ENCODE measurements at places on chromosomes 16 and 17.

- H3K4me1 ChIP-seq: no peaks in the 10 kb centered on the region
- H3K27ac ChIP-seq: no peak overlapping the region
- no peaks in the 10 kb centered on the region for H3K36me3 ChIP-seq
- H3K27me3 ChIP-seq: no peaks in the 10 kb centered on the region
- no peak overlapping the region for H3K4me3 ChIP-seq
These were observed 55.8 kb upstream of the TANC2 start for GRCh38 chr17:62910277-62910676.

DNA sequence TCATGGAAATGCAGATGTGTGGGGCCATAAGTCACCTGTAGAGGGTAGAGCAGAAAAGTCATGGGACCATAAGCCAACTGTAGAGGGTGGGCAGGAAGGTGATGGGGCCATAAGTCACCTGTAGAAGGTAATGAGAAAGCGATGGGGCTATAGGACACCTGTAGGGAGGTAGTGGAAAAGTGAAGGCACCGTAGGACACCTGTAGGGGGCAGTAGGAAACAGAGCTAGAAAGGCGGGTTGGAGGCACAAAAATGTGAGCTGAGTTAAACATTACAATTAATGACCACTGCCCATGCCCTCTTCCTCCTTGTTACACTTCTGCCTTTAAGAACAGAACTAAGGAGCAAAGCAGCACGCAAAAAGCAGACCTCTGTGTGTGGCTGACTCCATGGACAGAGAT, 150.1 kb downstream of the SHISA6 start:
- no peak for DNase-seq
- no peaks in the 10 kb centered on the region for H3K36me3 ChIP-seq
- H3K27ac ChIP-seq: no peak overlapping the region
- H3K4me3 ChIP-seq: no peak overlapping the region

DNA sequence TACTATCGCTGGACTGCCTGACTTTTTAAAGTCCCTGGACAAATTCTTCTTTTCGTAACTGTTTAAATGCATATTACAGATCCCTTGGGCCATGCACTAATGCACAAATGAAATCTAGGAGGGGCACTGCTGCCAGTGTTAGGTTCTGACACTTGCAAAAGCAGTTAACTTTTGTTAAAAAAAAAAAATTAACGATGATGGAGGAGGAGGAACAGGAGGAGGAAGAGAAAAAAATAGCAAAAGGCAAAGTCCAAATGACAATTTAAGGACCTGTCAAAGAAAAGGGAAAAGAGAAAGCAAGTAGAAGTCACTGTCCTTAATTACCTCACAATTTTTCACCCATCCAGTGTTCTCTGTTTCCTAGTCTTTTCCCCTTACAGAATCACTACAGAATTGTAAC, 97.8 kb upstream of the CORO6 start:
- H3K27ac ChIP-seq: no peak overlapping the region
- H3K4me3 ChIP-seq: no peak overlapping the region
- H3K4me1 ChIP-seq: no peaks in the 10 kb centered on the region

- peaks cover 53% of the 10 kb centered on the region for H3K4me1 ChIP-seq
- peak overlapping the region; percentile 99 for H3K27ac ChIP-seq
- peak overlapping the region; percentile 33 for H3K4me3 ChIP-seq
- no peaks in the 10 kb centered on the region for H3K27me3 ChIP-seq
- H3K36me3 ChIP-seq: no peaks in the 10 kb centered on the region
- DNase-seq: peak; percentile 98
These were observed 11.5 kb upstream of the TPPP3 start for GRCh38 chr16:67404740-67405226.

DNA sequence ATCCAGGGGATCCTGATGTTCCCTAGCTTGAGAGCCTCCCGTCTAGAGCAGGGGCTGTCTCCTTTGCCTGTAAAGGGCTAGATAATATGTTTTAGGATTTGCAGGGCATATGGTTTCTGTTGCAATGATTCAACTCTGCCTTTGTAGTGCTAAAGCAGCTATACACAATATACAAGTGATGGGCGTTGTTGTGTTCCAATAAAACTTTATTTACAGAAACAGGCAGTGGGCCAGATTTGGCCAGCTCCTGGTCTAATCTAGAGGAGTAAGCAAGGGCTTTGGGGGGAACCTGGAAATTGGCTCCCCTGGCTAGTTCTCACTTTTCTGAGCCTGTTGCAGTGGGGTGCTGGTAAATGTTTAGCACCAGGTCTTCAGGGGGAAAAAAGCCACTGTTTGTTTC, 13.8 kb downstream of the WWOX start:
- no peak overlapping the region for H3K4me3 ChIP-seq
- H3K27ac ChIP-seq: no peak overlapping the region
- no peaks in the 10 kb centered on the region for H3K27me3 ChIP-seq
- no peak for DNase-seq
- H3K4me1 ChIP-seq: no peaks in the 10 kb centered on the region

- peaks cover 4% of the 10 kb centered on the region for H3K4me1 ChIP-seq
- H3K36me3 ChIP-seq: no peaks in the 10 kb centered on the region
- no peak for DNase-seq
- H3K27me3 ChIP-seq: no peaks in the 10 kb centered on the region
These were observed 530 bp downstream of the NAA60 start for GRCh38 chr16:3444032-3444388.

DNA sequence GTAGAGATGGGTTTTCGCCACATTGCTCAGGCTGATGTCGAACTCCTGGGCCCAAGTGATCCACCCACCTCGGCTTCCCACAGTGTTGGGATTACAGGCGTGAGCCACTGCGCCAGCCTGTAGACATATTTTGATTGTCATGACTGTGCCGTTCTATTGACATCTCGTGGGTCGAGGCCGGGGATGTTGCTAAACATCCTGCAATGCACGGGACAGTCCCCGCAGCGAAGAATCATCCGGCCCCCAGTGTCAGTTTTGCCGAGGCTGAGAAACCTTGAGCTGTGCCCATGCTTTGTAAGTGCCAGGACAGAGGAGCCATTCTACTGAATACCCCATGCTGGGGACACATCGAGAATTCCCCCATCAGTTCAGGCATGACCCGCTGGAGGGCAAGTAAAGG, 69.1 kb upstream of the GSE1 start:
- no peak overlapping the region for H3K27ac ChIP-seq
- H3K4me1 ChIP-seq: peaks cover 5% of the 10 kb centered on the region
- no peak overlapping the region for H3K4me3 ChIP-seq
- no peak for DNase-seq
- peaks cover 11% of the 10 kb centered on the region for H3K27me3 ChIP-seq

- no peaks in the 10 kb centered on the region for H3K27me3 ChIP-seq
- peaks cover 25% of the 10 kb centered on the region for H3K4me1 ChIP-seq
- H3K27ac ChIP-seq: no peak overlapping the region
These were observed 154.8 kb downstream of the XYLT1 start for GRCh38 chr16:17316005-17316404.

DNA sequence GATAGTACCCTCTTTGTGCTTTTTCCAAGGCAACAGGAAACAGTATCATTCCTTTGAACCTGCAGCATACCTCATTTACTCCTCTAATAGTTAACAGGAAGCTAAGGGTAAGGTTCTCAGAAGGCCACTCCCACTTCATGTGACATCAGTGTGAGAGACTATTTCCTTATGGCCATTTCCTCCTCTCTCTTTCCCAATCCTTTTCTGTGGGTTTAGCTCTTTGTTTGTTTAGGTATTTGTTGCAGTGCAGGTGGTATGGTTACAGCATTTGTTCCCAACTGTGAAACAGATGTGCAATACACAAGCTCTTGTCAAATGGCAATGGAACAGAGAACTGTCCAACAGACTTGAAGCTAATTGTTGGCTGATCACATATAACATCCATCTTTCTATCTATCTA, 14.7 kb downstream of the TMC5 start:
- no peak for DNase-seq
- H3K4me3 ChIP-seq: no peak overlapping the region
- no peaks in the 10 kb centered on the region for H3K36me3 ChIP-seq
- H3K27me3 ChIP-seq: no peaks in the 10 kb centered on the region
- no peaks in the 10 kb centered on the region for H3K4me1 ChIP-seq

- DNase-seq: no peak
- H3K27me3 ChIP-seq: no peaks in the 10 kb centered on the region
- H3K27ac ChIP-seq: no peak overlapping the region
- H3K4me1 ChIP-seq: peaks cover 8% of the 10 kb centered on the region
These were observed 55.9 kb upstream of the PLCG2 start for GRCh38 chr16:81723098-81723723.

GRCh38 chr17:66580956-66581391, 253.9 kb upstream of the CACNG5 start:
- no peaks in the 10 kb centered on the region for H3K36me3 ChIP-seq
- no peaks in the 10 kb centered on the region for H3K27me3 ChIP-seq
- H3K27ac ChIP-seq: no peak overlapping the region
- H3K4me1 ChIP-seq: no peaks in the 10 kb centered on the region

DNA sequence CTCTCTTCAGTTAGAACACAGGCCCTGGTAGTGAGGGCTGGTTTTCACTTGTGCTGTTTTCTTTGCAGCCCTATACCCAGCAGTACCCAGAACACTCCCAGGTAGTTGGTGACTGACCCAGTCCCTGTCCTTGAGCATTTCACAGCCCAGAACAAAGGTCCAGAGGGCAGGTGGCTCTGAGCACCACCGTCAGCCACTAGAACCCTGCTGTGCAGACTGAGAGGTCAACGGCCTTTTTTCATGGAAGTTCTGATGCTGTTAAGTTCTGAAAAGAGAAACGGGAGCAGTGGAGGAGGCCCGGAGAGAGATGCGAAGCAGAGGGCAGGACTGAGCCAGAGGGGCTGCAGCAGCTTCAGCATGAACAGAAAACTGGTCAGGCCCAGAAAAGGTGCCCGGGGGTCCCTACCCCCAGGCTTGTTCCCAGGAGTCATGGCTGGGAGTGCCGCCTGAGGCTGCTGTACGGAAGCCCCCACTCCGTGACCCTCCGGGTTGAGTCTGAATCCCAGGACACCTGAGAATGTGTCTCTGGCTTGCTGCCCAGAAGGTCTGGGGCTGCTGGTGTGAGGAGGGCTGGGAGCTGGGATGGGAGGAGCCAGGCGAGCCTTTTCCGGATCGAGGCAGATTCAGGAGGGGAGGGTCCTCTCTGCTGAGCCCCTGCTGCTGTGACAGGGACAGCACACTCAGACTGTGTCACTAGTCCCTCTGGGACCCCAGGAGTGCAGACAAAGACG, 8.7 kb downstream of the ZNF276 start:
- no peak for DNase-seq
- no peaks in the 10 kb centered on the region for H3K27me3 ChIP-seq
- H3K27ac ChIP-seq: no peak overlapping the region
- H3K4me1 ChIP-seq: no peaks in the 10 kb centered on the region

GRCh38 chr16:88295671-88296436, 86.9 kb upstream of the ZNF469 start:
- H3K27me3 ChIP-seq: peaks cover 13% of the 10 kb centered on the region
- H3K27ac ChIP-seq: no peak overlapping the region
- H3K36me3 ChIP-seq: no peaks in the 10 kb centered on the region
- H3K4me1 ChIP-seq: peaks cover 28% of the 10 kb centered on the region
- no peak for DNase-seq

- no peak overlapping the region for H3K27ac ChIP-seq
- H3K27me3 ChIP-seq: no peaks in the 10 kb centered on the region
- H3K4me3 ChIP-seq: no peak overlapping the region
- H3K4me1 ChIP-seq: no peaks in the 10 kb centered on the region
- H3K36me3 ChIP-seq: no peaks in the 10 kb centered on the region
- no peak for DNase-seq
These were observed 97.7 kb downstream of the RPGRIP1L start for GRCh38 chr16:53605831-53606400.

DNA sequence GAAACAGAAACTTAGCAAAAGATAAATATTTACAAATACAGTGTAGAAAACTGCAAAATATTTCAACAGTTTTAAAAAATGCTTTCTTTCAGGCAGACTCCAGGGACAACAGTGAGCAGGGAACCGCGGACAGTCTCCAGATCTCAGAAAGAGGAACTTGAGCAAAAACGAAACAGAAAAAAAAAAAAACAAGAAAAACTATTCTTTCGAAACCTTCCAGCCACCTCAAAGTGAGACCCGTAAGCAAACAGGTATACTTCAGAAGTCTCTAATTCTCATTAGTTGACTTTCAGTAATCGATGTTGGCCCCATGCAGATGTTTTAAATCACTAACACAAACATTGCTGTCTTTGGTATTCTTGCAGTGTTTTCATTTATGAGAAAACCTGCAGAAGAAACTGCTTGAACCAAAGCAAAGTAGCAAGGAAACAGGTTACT, 15.7 kb upstream of the CCL1 start:
- H3K36me3 ChIP-seq: no peaks in the 10 kb centered on the region
- DNase-seq: no peak
- H3K4me1 ChIP-seq: no peaks in the 10 kb centered on the region
- H3K4me3 ChIP-seq: no peak overlapping the region
- H3K27ac ChIP-seq: no peak overlapping the region
- no peaks in the 10 kb centered on the region for H3K27me3 ChIP-seq

- no peaks in the 10 kb centered on the region for H3K4me1 ChIP-seq
- no peak overlapping the region for H3K27ac ChIP-seq
These were observed 12.9 kb upstream of the ELAC2 start for GRCh38 chr17:13030459-13031300.

DNA sequence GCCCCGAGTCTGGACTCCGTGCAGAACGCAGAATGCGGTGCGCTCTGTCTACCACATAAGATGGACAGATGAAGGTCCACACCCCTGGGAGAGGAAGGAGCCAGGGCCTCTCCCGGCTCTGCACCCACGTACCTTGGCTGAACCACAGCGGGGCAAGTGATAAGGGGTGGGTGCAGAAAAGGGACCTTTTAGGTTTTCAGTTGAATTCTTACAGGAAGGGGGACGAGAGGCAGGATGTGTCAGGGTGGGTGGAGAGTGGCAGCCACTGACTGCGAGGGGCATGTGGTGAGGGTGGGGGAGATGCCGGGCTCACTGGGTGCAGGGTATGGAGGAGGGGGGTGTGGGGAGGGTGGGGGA, 372 bp downstream of the CD300A start:
- no peaks in the 10 kb centered on the region for H3K36me3 ChIP-seq
- no peak overlapping the region for H3K4me3 ChIP-seq
- no peak for DNase-seq
- H3K27ac ChIP-seq: no peak overlapping the region
- H3K27me3 ChIP-seq: peaks cover 12% of the 10 kb centered on the region

- no peaks in the 10 kb centered on the region for H3K36me3 ChIP-seq
- peaks cover 7% of the 10 kb centered on the region for H3K27me3 ChIP-seq
- no peak for DNase-seq
- H3K4me1 ChIP-seq: peaks cover 7% of the 10 kb centered on the region
These were observed 101.5 kb downstream of the SEC14L1 start for GRCh38 chr17:77242118-77242851.

DNA sequence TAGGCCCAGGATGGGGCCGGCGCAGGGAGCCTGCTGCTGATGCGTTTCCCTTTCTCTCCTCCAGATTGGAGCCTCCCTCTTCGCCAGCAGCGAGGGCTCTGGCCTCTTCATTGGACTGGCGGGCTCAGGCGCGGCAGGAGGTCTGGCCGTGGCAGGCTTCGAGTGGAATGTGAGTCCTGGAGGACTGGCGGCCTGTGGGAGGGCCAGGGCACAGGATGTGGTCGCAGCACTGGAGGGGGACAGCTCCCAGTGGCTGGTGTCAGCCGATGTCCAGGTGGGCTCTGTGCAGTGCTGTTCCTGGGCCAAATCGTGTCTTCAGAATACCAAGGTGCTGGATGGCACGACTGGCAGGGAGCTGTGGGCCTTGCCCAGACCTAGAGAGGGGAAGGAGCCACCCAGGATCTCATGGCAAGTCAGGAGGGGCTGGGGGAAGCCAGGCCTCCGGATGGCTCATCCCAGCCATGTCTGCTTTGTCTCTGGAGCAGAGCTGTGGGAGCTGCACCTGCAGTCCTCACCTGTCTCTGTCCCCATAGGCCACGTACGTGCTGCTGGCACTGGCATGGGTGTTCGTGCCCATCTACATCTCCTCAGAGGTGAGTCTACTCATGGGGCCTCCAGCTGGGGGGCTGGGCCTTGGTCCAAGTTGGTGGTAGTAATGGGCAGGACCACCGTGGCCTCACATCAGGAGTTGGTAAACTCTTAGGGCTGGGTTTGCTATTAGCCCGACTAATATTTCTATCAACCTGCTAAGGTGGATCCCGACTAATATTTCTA, 7.3 kb downstream of the SLC5A10 start:
- DNase-seq: no peak
- H3K27me3 ChIP-seq: no peaks in the 10 kb centered on the region
- no peak overlapping the region for H3K4me3 ChIP-seq
- no peaks in the 10 kb centered on the region for H3K36me3 ChIP-seq
- peaks cover 12% of the 10 kb centered on the region for H3K4me1 ChIP-seq
